ENCODE measurements at places on chromosomes 6 and 20.
A peak's percentile ranks its signal among the peaks of the same experiment; 100 is the strongest.

DNA sequence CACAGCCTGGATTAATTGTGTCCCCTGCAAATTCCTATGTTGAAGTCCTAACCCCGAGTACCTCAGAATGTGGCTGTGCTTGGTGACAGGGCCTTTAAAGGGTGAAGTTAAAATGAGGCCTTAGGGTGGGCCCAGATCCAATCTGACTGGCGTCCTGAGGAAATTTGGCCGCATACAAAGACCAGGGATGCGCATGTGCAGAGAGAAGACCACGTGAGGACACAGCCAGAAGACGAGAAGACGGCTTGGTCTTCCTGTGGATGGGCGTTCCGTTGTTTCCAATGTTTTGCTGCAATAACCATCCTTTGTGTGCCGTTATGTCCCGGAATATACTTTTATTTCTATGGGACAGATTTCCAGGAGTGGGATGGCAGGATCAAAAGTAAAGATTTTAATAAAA is 40.9 kb upstream of the SLC22A2 start:
- no peak for DNase-seq

DNA sequence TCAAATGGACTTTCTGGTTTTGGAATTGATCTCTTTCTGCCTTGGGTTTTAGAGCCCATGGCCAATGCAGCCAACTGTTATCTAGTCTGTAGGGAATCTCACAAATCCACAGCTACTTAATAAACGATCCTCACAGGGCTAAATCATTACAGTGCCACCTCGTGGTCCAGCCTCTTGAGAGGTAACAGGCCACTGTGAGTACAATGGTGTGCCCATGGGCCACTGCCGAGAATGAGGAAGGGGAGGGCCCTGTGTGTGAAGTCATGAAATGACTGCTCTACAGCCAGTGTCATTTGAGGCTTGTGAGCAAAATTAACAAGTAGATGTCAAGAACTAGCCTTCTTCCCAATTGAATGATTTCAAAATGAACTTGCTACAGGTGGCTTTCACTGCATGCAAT is 54.3 kb upstream of the GMPR start:
- no peak for DNase-seq

DNA sequence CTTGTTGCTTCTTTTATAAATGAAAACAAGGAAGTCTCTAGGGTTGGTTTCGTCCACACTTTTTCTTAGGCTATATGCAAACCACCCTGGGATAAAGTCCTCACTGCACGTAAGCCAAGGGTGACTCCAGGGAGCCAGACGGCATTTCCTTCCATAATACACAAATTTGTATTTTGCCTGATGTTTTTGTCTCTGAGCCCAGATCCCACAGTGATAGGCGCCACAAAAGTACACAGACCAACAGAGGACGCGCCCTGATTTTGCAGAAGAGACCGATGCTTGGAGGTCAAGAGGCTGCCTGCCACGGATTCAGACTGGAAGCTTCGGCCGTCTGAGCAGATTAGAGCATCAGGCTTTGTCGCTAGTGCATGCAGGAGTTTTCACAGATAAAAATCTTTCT is 22.8 kb downstream of the FOXQ1 start:
- no peak for DNase-seq

GRCh38 chr6:12051861-12052368 is 39.8 kb downstream of the HIVEP1 start:
- DNase-seq, result no peak

GRCh38 chr6:151494235-151494935 is 568 bp downstream of the CCDC170 start:
- peak; percentile 12 for DNase-seq

DNA sequence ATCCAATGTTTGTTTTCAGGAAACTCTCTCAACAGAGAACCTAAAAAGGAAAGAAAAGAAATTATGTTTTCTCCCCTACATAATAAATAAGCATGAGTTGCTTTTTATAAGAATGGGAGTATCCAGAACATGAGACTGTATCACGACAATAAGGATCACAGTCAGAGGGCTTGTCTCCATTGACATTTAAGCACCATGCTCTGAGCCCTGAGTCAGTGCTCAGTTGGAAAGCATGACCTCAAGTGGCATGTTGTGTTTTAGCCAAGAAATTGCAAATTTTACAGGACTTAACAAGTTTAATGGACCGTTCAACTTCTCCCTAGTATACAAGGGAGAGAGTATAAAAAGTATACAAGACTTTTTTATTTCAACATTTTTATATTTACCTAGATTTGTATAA is 431.6 kb downstream of the GJA1 start:
- no peak for DNase-seq

DNA sequence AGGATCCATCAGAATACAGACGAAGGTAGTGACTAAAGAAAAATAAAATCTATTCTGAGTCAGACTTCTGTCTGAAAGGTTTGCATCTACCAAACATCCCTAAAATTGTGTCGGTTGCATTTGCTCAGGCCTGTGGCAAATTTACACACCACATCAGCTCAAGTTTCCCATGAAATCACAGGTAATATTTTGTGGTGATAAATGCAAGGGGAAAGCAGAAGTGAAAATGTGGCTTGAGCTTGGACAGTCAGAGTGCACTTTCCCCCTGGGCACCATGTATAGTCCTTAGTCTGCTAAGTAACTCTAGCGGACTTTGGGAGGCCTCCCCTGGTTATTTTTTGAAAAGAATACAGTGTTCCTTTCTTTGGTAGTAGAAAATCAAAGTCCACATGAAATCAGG is 159.1 kb downstream of the PKHD1 start:
- no peak for DNase-seq

DNA sequence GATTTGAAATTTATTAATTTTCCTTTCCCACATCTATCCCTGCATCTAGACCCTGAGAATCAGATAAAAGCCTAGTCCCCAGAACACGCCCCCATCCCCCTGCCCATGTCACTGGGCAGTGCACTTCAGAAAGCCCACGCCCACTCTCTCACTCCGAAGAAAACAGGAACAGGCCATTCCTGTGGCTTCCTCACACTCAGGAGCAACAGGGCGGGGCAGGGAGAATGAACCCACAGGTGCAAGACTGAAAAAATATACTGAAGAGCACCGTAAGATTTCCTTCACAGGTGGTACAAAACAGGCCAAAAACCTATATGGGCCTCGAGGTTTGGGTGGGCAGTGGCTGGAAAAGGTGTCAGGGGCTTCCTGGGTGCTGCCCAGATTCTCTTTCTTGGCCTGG is 3.4 kb downstream of the OXT start:
- no peak for DNase-seq

GRCh38 chr6:162090734-162091133 is 636.8 kb downstream of the PRKN start:
- DNase-seq, result no peak

DNA sequence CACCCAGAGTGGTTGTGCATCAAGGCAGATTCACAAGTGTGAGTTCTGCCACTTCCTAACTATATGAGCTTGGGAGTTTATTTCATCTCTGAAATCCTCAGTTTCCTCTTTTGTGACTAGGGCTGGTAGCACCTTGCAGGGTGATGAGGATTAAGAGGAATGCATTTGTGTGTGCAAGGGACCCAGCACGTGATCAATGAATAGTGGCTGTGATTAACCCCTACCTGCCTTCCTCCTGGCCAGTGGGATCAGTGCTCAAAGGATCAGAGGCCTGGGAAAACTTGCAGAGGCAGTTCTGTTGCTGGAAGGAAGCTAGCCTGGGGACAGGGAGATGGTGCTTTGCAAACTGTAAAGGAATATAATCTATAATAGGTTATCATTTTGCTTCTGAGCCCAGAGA is 7.3 kb downstream of the SDC4 start:
- no peak for DNase-seq

GRCh38 chr6:56445818-56446217 is 196.9 kb downstream of the DST start:
- DNase-seq, result no peak

DNA sequence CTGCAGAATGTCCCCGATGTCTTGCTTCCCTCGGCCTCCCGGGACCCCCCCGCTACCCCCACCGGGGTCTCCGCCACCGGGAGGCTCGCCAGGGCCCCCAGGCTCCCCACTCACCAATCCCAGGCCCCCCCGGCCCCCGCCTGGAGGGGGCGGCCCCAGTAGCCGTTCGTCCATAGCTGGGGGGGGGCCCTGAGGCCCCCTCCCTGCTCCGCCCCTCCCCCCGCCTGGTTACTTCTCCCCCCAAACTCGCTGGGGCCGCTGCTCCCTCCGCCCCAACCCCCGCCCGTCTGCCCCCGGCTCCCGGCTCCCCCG is 304 bp downstream of the PBX2 start:
- DNase-seq, result no peak

- DNase-seq, result no peak
These were observed 680.7 kb upstream of the SLC35B3 start for GRCh38 chr6:9116026-9116425.
